ENCODE measurements at places on chromosomes 6 and 20. TPM values are rescaled to one million over a fixed set of nuclear protein-coding genes. Genes with fewer than 3 reads are reported as not detected.

DNA sequence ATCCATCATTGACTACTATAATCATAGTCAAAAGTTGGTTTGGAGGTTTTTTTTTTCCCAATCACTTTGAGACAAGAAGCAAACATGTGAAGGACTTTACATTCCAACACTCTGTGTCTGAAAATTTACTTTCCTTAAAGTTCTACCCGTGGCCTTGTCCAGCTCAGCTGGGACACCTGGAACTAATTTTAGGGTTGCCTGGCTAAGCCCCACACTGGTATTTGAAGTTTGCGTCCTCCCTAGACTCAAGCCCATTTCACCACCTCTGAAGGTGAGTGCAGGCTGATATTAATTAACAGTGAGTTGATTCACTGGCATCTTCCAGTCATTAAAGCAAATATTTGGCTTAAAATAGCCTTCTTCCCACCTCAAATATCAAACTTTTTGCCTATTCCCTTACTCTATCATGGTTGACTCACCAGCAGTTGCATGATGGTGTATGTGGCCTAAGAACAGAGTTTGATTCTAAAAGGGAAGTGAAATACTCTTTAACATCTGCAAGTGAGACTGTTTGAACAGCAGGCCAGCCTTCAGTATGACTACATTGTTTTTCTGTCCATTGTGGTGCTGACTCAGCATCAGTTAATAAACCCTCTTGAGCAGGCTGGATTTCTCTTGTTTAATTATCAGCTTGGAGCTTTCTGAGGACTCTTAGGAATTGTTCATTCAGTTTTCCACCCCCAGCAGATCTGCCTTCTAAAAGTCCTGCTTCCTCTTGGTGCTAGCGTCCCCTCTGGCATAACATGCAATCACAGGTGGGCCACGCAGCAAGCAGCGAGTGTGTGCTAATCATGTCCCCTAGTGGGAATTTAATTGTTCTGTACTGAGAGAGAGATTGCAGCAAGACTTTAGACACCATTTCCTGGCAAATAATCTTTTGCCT lies 1.8 kb upstream of the PRDM1 start:
- peak; percentile 29 for DNase-seq

The ACOT13 gene
- 2.3 TPM for total RNA-seq

DNA sequence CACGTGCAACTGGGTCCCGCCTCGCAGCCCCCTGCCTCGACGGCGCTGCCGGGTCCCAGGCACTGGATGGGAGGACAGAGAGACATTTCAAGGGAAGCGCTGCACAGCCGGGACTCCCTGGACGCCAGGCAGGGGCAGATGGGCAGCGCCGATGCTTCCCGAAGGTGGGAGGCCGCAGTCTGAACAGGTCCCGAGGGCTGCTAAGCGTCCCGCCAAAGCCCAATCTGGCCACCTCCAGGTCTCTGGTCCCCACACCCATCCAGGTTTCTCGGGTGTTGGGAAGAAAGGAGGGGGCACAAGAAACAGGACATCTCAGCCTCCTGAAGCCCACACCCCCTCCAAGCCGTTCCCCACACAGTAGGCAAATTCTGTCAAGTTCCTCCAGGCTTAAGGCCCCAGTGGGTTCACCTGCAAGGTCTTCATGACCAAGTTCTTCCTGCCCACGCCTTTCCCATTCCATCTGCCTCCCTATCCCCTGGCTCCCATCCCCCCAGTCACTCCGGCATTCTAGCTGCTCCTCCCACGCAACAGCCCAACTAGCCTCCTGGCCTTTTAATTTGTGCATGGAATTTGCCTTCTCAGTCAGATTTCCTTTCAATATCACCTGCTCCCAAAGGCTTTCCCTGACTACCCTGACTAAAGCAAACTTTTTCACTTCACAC lies 5.4 kb upstream of the CPXM1 start:
- no peak for DNase-seq

- no peak for DNase-seq
Measured at GRCh38 chr6:34277763-34278112, 28.9 kb upstream of the SMIM29 start.

- peak; percentile 3 for DNase-seq
Measured at GRCh38 chr20:52047811-52048764, 143.5 kb downstream of the ZFP64 start.

The HRH3 gene
- not detected for total RNA-seq

- DNase-seq = no peak
Measured at GRCh38 chr6:168929871-168930450, 323.7 kb downstream of the THBS2 start.

DNA sequence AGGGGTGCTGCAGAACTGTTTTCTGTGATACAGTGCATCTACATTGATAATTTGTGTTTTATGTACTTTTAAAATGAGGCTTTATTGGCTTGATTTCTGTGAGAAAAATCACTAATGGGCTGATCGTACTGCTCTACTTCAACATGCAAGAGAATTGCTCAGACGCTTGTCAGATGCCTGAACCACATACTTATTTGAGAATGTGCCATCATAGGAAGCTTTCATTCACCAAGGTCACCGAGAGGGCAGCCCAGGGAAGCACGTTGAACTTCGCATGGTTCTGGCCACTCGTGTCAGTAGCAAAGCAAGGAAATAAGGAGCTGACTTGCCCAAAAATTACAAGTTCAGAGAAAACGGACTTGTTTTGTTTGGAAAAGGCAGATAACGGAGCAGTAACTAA lies 168.5 kb upstream of the AKAP12 start:
- DNase-seq = no peak

DNA sequence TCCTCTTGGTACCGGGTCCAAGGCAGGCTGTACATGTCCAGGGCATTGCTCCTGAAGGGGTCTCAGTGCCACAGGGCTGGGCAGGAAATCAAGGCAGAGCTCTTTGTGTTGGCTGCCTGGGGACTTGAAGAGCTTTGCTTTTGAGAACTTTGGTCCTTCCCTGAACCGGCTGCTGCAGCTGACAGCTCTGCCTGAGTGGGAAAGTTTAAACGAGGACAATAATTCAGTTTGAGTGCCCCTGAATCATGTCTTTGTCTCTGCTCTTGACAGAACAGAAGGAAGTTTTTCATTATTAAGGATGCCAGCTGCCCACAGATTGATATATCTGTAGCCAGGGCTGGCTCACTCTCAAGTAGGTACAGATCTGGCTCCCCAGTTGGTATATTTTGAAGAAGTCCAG lies 56.1 kb downstream of the ANKRD6 start:
- DNase-seq = no peak

- no peak for DNase-seq
Measured at GRCh38 chr20:22795871-22796270, 211.5 kb upstream of the FOXA2 start.

DNA sequence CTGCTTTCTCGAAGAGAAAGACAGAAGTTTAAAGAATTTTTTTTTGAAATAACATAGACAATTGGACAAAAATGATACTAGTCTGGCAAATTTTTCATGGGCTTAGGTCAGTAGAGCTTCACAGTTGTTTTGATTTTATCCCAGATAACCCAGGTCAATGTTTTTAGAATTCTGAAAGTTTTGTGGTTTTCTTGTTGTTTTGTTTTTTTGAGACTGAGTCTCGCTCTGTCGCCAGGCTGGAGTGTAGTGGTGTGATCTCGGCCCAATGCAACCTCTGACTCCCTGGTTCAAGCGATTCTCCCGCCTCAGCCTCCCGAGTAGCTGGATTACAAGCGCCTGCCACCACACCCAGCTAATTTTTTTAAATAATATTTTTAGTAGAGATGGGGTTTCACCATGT lies 22.8 kb downstream of the KIF13A start:
- no peak for DNase-seq

DNA sequence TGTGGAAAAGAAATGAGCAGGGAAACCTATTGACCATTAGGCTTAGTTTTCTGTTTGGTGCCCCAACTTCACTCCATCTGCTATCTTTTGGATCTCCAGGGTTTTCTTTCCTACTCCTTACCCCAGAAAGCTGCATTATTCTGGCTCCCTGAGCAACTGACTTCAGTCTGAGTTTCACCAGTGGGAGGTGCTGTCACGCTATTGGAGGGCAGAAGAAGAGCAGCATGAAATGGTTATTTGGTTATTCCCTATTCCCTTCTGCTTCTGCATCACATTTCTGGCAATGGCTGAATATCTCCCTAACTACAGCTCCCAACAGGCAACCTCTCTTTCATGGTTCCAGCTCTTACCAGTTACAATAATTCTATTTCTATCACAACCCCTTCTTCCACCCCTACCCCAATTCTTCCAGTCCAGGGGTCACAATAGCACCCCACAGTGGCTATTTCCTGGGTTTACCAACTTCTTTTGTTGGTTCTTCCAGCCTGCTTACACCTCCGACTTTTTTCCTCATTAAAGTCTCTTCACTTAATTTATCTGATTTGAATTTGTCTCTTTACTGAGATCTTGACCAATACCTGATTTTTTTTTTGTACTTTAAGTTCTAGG lies 311.5 kb downstream of the PLCB1 start:
- no peak for DNase-seq

The TRIM40 gene
- total RNA-seq = not detected

- DNase-seq = no peak
Measured at GRCh38 chr6:132300323-132300949, 100.8 kb downstream of the MOXD1 start.

GRCh38 chr20:31713312-31714273 lies 9.1 kb downstream of the BCL2L1 start:
- no peak for DNase-seq

The PSORS1C1 gene
- not detected for total RNA-seq

- DNase-seq = no peak
Measured at GRCh38 chr6:112437058-112437457, 89.9 kb downstream of the RFPL4B start.

The MAP3K5 gene
- 11.3 TPM for total RNA-seq

The FRS3 gene
- total RNA-seq = 3.7 TPM

GRCh38 chr6:132279592-132280139 lies 121.6 kb downstream of the MOXD1 start:
- DNase-seq = peak; percentile 55

DNA sequence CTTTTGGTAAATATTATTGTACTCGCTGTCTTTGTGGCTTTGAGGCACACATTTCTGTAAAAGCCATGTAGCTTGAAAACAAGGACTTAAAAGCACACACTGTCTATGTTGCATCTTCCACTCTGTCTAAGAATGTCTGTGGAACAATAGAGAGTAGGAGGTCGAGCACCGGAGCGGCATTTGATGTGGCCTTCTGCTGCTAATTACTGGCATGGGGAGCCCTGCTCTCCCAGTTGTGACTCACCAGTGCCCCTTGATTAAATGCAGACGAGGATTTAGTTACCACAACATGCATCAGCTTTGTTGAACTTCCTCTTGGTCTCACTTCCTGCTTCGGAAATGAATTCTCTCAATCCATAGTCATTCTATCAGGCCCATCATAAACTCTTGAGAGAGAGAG lies 680.7 kb upstream of the SLC35B3 start:
- DNase-seq = no peak

The ULBP1 gene
- 0.28 TPM for total RNA-seq

The MCM9 gene
- 32.9 TPM for total RNA-seq

GRCh38 chr6:136640132-136640915 lies 90.1 kb upstream of the MAP7 start:
- no peak for DNase-seq

GRCh38 chr6:167898673-167899311 lies 72.1 kb downstream of the AFDN start:
- no peak for DNase-seq

DNA sequence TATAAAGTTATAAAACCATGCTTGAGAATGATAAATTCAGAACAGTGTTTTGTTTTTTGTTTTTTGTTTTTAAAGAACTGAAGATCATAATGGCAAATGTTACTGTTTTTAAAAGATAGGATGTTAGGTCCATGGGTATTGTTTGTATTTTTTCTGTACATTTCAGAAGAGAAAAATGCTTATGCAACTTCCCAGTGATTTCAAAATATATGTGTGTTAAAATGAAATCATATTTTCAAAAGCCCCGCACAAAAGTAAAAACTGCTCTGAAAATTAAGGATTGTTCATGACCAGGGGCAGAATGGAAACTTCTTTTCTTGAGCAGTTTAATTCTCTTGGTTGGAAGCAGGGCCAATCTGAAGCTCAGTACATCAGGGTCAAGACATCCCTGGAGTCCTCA lies 109.2 kb upstream of the SIRPG start:
- DNase-seq = no peak

The PRSS16 gene
- total RNA-seq = 0.62 TPM

DNA sequence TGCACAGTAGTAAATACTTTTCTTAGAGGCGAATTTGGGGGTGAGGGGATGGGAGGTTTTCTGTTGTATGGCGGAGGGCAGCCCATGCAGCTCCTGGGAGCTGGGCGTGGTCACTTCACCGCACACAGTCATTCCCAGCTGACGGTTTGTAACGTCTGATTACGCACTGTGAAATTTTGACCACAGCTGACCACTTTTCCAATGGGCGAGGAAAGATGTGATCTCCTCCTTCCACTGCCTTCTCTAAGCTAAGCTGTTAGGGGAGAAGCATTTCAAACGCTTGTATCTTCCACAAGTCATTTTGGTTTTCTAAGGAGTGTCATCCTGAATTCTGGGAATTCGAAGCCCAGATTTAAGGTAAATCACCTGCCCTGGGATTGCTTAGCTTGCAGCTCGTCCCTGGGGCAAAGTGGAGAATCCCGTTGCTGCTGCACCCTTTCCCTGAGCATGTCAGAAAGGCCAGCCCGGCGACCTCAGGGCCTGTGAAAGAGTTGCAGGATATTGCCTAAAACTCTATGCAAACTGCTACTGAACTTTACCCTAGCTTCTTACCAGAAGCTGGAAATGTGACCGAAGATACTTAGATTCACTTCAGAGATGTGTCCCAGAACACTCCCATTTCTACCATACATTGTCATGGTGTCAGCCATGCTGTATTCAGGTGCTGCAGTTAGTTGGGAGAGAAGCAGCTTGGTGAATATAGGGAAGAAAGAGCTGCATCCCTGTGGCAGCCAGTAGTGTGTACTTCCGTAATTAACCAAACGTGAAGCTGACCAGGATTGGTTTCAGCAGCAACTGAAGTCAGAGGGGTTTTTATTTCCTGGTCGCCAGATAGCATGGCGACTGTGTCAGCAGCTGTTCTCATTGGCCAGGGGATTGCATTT lies 58.9 kb downstream of the RREB1 start:
- no peak for DNase-seq

The OLIG3 gene
- total RNA-seq = not detected

The FAM209B gene
- 2.3 TPM for total RNA-seq

The SLC22A3 gene
- total RNA-seq = not detected

The ANKRD66 gene
- total RNA-seq = not detected

The CAGE1 gene
- total RNA-seq = 0.33 TPM

Measured in CD8-positive, alpha-beta T cell (primary cell).